ENCODE measurements at places on chromosomes 5 and 9. TPM values are rescaled to one million over a fixed set of nuclear protein-coding genes. Genes with fewer than 3 reads are reported as not detected.

- no peak overlapping the region for H3K4me3 ChIP-seq
- no peaks in the 10 kb centered on the region for H3K27me3 ChIP-seq
- H3K27ac ChIP-seq = no peak overlapping the region
- H3K36me3 ChIP-seq = no peaks in the 10 kb centered on the region
- no peaks in the 10 kb centered on the region for H3K4me1 ChIP-seq
Measured at GRCh38 chr9:19442240-19442639, 33.4 kb downstream of the ACER2 start.

Gene ADAMTS12
- total RNA-seq = not detected

- peak overlapping the region; percentile 21 for H3K27ac ChIP-seq
- no peaks in the 10 kb centered on the region for H3K36me3 ChIP-seq
- H3K4me3 ChIP-seq = no peak overlapping the region
- no peak for DNase-seq
- H3K27me3 ChIP-seq = no peaks in the 10 kb centered on the region
- peaks cover 17% of the 10 kb centered on the region for H3K4me1 ChIP-seq
Measured at GRCh38 chr5:135230251-135230925, 168.6 kb downstream of the MACROH2A1 start.

- H3K27me3 ChIP-seq = no peaks in the 10 kb centered on the region
- no peak for DNase-seq
- no peaks in the 10 kb centered on the region for H3K36me3 ChIP-seq
- H3K4me3 ChIP-seq = no peak overlapping the region
- H3K4me1 ChIP-seq = no peaks in the 10 kb centered on the region
Measured at GRCh38 chr9:13354733-13355132, 75.2 kb upstream of the MPDZ start.

- no peaks in the 10 kb centered on the region for H3K4me1 ChIP-seq
- no peak overlapping the region for H3K27ac ChIP-seq
- no peak for DNase-seq
Measured at GRCh38 chr5:169710675-169711074, 73.6 kb downstream of the DOCK2 start.

Gene NUTM2F
- not detected for total RNA-seq

Gene ACO1
- total RNA-seq = 54.7 TPM

DNA sequence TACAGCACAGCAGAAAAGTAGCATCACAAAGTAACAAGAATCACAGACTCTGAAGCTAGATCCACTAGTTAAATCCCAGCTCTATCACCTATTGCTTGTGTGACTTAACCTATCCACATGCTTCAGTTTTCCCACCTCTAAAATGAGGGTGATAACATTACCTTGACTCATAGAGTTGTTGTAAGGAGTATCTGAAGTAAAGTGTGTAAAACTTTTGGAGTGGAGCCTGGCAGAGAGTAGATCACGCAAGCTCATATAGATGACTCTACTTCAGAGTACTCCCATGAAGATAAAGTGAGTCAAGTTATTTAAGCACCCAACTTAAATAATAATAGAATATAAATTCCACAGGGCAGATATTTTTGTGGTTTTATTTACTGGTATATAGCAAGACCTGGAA lies 94.5 kb upstream of the FER start:
- H3K4me1 ChIP-seq = no peaks in the 10 kb centered on the region
- DNase-seq = no peak
- H3K4me3 ChIP-seq = no peak overlapping the region

DNA sequence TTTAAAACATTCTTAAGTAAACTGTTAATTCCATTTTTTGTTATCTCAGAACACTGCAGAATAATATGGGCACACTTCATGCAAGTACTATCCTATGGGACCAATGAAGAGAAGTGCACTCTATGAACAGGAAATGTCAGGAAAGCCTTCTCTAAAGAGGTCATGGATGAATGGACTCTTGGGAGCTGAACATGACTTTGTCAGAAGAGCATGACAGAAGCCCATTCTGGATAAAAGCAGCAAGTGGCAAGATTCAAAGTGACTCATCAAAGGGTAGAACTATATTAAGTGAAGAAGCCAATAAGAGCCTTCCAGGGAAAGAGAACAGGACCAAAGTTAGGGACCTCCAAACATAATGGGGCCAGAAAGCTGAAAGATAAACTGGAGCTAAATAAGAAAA lies 94.0 kb downstream of the RAPGEF6 start:
- H3K27ac ChIP-seq = no peak overlapping the region
- H3K4me1 ChIP-seq = no peaks in the 10 kb centered on the region
- no peak overlapping the region for H3K4me3 ChIP-seq

DNA sequence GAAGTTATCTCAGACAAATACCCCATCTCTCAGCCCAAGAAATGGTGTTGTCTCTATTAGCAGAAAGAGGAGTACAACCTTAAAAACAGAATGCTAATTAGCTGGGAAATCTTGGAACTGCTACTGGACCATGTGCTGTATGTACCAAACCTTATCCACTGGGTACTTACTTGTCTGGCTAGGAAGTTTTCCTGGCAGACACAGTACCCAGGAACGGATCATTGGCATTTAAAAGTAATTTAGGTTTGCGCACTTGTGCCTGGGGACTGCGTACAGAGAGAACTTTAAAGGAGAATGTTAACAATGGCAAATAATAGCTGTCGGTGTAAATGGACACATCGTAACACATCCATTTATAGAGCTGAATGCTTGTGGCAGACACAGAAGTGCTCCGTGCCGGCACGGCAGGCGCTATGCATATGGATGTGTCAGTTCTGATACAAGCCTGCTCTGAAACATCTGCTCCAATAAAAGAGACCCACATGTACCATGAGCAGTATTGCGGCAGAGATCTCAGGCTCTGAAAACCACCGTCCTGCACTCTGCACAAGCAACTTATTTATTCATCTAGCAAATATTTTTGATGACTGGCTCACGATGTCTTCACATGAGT lies 290.6 kb upstream of the PANK3 start:
- H3K36me3 ChIP-seq = no peaks in the 10 kb centered on the region
- H3K27ac ChIP-seq = no peak overlapping the region
- peaks cover 4% of the 10 kb centered on the region for H3K4me1 ChIP-seq
- no peak for DNase-seq
- no peak overlapping the region for H3K4me3 ChIP-seq

GRCh38 chr9:131709771-131710431 lies 30.0 kb downstream of the RAPGEF1 start:
- H3K27ac ChIP-seq = peak overlapping the region; percentile 60
- DNase-seq = no peak
- peaks cover 44% of the 10 kb centered on the region for H3K4me1 ChIP-seq
- no peaks in the 10 kb centered on the region for H3K27me3 ChIP-seq
- H3K4me3 ChIP-seq = no peak overlapping the region

Gene SEMA4D
- total RNA-seq = 16.0 TPM

- no peak overlapping the region for H3K4me3 ChIP-seq
- H3K36me3 ChIP-seq = no peaks in the 10 kb centered on the region
- DNase-seq = no peak
- no peaks in the 10 kb centered on the region for H3K4me1 ChIP-seq
- no peaks in the 10 kb centered on the region for H3K27me3 ChIP-seq
- H3K27ac ChIP-seq = no peak overlapping the region
Measured at GRCh38 chr5:109307951-109308350, 101.8 kb downstream of the PJA2 start.

- no peak overlapping the region for H3K4me3 ChIP-seq
- no peaks in the 10 kb centered on the region for H3K27me3 ChIP-seq
- DNase-seq = no peak
Measured at GRCh38 chr9:37498457-37498856, 12.7 kb downstream of the POLR1E start.

GRCh38 chr9:125634040-125634717 lies 72.8 kb downstream of the MAPKAP1 start:
- DNase-seq = no peak
- peaks cover 27% of the 10 kb centered on the region for H3K4me1 ChIP-seq
- no peak overlapping the region for H3K27ac ChIP-seq
- no peaks in the 10 kb centered on the region for H3K27me3 ChIP-seq
- H3K4me3 ChIP-seq = no peak overlapping the region
- no peaks in the 10 kb centered on the region for H3K36me3 ChIP-seq

- no peaks in the 10 kb centered on the region for H3K36me3 ChIP-seq
- no peak for DNase-seq
- no peak overlapping the region for H3K27ac ChIP-seq
- H3K4me1 ChIP-seq = no peaks in the 10 kb centered on the region
Measured at GRCh38 chr5:4252385-4252784, 656.8 kb downstream of the IRX1 start.

DNA sequence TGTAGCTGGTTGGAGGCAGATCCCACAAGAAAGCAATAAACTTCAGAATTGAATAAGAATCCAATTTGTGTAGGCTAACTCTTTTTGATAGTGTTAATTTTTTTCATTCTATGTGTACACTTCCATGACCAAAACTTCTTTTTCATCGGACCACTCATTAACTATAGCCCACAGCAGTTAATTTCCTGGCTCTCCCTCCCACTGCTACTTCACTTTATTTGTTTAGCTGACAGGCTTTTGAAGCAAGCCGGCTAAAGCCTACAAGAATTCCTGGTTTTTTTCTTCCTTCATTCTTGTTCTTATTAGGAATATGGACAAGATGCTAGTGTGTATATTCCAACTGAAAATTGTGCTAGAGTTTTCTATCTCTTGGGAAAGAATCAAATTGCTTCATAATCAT lies 329.2 kb upstream of the CCNH start:
- no peak overlapping the region for H3K4me3 ChIP-seq
- DNase-seq = no peak
- no peaks in the 10 kb centered on the region for H3K36me3 ChIP-seq
- H3K27me3 ChIP-seq = no peaks in the 10 kb centered on the region
- H3K27ac ChIP-seq = no peak overlapping the region
- H3K4me1 ChIP-seq = no peaks in the 10 kb centered on the region

DNA sequence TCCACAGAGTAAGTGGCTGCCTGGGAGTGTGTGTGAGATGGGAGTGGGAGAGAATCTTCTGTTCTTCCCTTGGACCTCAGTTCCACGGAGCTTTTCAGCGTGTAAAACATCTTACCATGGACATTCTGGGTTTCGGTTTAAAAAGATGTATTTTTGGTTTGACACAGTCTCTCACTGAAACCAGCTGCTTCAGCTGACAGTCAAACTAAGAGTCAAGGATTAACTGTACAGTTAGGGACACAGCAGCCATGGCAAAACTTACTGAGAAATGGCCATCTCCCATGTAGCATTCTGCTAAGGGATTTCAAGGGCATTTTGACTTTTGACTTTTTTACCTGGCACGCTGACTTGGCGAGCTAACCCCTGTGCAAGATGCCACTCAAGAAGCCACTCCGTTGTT lies 93.8 kb upstream of the IL12B start:
- H3K27ac ChIP-seq = no peak overlapping the region
- no peak for DNase-seq

Gene GRIN3A
- total RNA-seq = not detected

DNA sequence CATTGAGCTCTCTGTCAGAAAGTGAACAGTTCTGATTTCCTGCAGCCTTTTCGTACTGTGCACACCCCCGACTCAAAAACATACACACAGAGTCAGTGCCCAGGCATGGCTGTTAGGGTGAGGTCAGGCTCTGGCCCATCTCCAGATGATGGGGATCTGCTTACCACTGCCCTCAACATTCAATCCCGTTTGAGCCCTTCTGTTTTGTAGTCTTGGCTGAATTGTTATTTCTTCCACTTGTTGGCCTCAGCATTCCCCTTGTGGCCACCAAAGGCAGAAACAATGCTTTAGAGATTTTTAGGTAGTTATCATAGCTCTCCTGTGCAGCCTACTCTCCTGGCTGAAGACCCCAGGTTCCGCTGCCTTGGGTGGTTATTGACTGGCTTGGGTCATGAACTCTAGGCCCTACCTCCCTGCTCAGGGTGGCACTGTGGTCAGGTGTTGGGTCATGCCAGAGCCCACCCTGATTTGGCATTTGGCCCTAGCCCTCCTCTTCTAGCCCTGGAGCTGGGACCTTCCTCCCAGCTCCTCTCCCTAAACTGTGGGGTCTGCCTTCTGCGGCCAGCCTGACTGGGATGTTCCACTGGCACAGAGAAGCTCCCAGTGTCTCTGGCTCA lies 7.8 kb upstream of the MYOZ3 start:
- H3K36me3 ChIP-seq = no peaks in the 10 kb centered on the region
- no peaks in the 10 kb centered on the region for H3K27me3 ChIP-seq
- no peak for DNase-seq
- no peak overlapping the region for H3K27ac ChIP-seq
- peaks cover 4% of the 10 kb centered on the region for H3K4me1 ChIP-seq
- no peak overlapping the region for H3K4me3 ChIP-seq

DNA sequence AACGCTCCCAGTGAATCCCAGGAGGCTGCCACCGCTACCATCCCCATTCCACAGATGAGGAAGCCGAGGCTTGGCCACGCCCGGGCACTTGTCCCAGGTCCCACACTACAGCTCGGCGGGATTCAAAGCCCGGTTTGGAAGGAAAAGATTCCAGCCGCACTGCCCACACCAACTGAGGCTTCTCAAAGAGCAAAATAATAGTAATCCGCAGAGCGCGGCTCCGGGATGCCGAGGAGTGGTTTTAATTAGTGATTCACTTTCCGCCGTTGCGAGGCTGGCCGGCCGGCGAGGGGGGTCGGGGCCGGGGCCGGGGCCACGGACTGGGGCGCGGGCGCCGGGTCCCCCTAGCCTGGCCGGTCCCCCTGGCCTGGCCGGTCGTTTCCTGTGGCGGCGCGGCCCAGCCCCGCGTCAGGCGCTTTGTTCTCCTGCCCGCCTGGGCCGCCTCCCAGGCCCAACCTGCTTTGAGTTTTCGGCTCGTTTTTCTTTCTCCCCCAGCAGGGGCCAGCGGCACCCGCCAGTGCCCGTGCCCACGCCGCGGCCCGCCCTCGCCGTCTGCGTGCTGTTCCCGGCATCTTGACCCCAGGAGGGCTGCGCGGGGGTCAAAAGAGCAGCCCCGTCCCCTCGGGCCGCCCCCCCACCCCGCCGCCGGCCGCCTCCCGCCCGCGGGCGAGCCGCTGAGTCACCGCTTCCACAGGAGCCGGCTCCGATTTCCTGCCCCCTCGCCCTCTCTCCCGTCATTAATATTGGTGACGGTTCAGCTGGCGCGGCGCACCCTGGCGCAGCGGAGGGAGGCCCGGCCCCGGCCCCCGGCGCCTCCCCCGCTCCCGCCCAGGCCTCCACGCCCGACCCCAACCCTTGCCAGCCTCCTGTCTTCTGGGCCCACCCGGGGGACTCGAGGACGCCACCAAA lies 31.2 kb downstream of the FGF18 start:
- no peaks in the 10 kb centered on the region for H3K27me3 ChIP-seq

GRCh38 chr5:122200450-122200849 lies 71.1 kb downstream of the ZNF474 start:
- no peak overlapping the region for H3K27ac ChIP-seq
- H3K27me3 ChIP-seq = no peaks in the 10 kb centered on the region
- H3K4me1 ChIP-seq = 0 out of 2 replicates have a peak, but pooled peaks cover 3% of the 10 kb centered on the region
- H3K4me3 ChIP-seq = no peak overlapping the region

Gene CDC23
- 60.7 TPM for total RNA-seq

- no peaks in the 10 kb centered on the region for H3K36me3 ChIP-seq
- no peaks in the 10 kb centered on the region for H3K27me3 ChIP-seq
- H3K27ac ChIP-seq = no peak overlapping the region
- H3K4me1 ChIP-seq = no peaks in the 10 kb centered on the region
Measured at GRCh38 chr9:14768405-14769229, 46.1 kb upstream of the CER1 start.

DNA sequence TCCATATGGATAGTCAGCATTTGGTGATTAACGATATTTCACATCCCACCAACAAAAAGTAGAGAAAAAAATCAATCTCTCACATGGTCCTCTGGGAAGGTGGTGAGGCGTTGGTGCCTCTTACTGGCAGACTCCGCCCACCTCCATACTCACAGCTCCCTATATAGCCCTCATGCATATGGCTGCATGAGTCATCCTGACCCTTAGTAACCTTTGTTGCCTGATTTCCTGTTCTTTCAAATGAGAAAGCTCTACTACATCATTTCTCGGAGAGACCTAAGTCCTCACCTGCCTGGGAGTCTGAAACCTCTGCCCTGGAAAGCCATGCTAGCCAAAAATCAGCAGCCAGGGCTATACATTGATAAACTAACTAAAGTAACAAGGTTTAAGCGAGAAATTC lies 33.3 kb upstream of the ABCA1 start:
- H3K27ac ChIP-seq = no peak overlapping the region
- H3K4me1 ChIP-seq = no peaks in the 10 kb centered on the region
- peak; percentile 18 for DNase-seq
- H3K36me3 ChIP-seq = no peaks in the 10 kb centered on the region
- H3K27me3 ChIP-seq = no peaks in the 10 kb centered on the region

Measured in Caco-2 (cell line).